ENCODE measurements at places on chromosomes 1 and 21.

DNA sequence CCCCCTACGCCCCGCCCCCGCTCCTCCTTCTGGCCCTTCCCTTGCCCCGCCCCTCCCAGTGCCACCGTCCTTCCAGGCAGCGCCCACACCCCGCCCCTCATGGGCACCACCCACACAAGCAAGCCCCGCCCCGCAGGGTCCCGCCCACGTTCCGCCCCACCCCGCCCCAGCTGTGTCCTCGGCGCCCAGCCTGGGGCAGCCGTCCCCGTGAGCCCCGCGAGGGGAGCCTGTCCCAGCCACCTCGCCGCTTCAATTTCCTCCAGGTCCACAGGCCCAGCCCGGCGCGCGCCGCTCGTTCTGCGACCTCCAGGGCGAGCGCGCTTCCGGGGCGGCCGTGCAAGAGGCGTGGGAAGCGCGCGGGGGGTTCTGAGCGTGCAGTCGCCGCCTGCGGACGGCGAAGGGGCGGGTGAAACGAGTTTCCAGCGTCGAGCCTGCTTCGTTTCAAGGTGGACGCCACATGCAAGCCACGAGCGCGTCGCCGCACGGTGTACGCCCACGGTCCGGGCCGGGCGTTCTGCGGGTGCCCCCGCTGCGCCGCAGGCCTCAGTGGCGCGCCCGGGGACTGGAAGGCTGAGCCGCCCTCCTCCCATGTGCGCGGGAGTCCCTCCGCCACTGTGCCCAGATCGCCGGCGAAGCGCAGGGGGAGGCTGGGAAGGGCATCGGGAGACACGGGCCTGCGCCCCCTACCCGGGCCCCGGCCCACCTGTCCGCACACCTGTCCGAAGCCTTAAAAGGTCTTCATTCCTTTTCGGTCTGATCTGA, 10.8 kb upstream of the FAAP20 start:
- peak; percentile 93 for DNase-seq

DNA sequence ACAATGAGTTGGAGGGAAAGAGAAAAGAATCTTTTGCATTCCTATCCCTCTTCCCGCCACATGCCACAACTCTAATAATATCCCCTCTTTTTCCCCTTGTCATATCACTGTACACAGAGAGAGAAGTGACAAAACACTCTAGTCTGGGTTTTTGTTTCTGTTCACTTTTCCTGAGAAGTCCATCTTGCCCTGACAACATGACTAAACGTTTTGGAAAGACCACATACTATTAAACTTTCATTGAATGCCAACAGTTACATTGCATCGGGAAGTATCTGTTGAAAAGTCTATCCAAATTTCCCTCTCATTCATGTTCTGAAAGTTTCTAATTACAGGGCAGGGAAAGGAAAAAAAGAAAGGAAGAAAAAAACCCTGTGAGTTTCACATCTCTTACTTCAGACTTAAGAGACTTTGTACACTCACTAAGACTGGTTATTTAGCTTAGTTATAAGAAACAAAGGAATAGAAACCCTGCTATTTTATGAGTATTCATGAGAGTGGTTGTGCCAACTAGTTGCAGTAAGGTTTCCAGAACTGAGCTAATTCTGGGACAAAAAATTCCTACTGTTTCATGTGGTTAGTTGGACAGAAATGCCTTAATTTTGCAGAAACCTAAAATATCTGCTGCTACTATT, 16.9 kb downstream of the PLA2G4A start:
- DNase-seq, result no peak

GRCh38 chr1:93977598-93977945, 68.3 kb upstream of the GCLM start:
- DNase-seq, result no peak

DNA sequence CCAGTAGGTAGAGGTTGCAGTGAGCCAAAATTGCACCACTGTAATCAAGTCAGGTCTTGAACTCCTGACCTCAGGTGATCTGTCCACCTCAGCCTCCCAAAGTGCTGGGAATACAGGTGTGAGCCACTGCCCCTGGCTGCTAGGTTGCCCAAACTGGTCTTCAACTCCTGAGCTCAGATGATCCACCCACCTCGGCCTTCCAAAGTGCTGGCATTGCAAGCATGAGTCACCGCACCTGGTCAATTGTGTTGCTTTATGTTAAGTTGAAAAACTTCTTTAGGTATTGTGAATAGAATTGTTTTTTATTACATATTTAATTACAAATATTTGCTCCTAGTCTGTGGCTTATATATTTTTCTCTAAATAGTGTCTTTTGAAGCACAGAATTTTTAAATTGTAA, 80.5 kb downstream of the PRKAB2 start:
- no peak for DNase-seq

DNA sequence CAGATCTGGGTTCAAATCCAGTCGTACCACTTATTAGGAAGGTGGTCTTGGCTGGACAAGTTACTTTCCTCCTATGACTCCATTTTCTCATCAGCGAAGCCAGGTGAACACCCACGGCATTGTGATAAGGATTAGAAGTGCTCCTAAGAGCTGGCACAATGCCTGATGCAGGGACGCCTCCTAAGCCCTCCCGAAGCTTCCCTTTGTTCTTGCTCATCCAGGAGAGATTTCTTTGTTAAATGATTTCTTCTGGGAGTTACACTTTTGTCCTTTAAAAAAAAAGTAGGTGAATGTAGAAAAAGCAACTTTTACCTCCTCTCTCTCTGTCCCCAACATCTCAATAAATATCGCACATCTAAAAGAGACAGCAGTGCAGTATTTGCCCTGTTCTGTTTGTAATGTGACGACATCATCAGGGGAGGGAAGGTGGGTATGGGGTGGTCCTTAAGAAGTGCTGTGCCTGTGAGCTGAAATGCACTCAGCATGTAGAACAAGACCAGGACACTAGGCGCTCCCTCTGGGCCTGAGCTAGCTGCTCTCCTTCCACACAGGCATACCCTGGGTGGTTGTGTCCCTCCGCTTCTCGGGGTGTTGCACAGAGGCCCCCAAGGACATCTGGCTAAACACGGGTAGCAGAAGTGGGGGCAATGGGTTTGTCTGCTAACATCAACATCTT, 43.9 kb downstream of the SUSD4 start:
- no peak for DNase-seq

GRCh38 chr1:14140831-14141401, 440.9 kb downstream of the PRDM2 start:
- DNase-seq, result no peak
